ENCODE measurements at places on chromosomes 3 and 15. TPM values are rescaled to one million over a fixed set of nuclear protein-coding genes. Genes with fewer than 3 reads are reported as not detected.

SPRED1 gene
- 4.0 TPM for total RNA-seq

FOXL2NB gene
- total RNA-seq = not detected

BNC1 gene
- not detected for total RNA-seq

CA12 gene
- total RNA-seq = 0.10 TPM

DUOXA2 gene
- not detected for total RNA-seq

WDR93 gene
- not detected for total RNA-seq

DNA sequence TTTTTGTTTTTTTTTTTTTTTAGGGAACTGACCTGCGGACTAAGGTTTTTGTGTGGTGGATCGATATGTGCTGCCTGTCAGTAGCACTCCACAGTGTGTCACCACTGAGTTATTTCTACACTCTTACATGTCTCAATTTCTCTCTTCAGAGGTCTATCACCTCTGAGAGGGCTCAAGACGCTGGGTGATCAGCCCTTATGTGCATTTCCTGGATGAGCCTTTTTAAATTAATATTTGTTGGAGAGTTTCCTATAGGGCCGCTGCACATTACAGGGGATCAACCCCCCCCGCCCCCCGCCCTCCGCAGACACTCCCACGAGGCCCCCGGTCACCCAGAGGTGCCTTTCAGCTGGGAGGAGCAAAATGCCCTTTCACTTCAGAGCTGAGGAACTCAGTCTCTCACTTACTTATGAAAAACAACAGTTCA lies 34.5 kb upstream of the AP4E1 start:
- H3K4me3 ChIP-seq = no peak overlapping the region
- DNase-seq = no peak
- H3K27me3 ChIP-seq = no peaks in the 10 kb centered on the region
- peaks cover 4% of the 10 kb centered on the region for H3K4me1 ChIP-seq

DNA sequence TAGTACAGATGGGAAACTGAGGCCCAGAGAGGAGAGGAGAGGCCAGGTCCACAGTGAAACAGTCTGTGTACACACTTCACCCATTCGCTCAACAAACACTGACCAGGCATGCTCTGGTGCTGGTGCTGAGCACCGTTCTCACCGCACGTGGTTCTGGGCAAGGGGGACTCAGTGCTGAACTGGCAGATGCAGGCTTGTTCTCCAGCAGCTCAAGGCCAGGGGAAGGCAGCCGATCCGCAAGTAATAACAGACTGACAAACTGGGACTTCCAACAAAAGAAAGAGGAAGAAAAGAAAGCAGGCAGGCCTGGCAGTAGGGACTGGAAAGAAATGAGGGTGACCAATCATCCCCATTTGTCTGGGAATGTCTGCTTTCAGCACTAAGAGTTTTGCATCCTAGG lies 25.6 kb upstream of the LINGO1 start:
- no peaks in the 10 kb centered on the region for H3K4me1 ChIP-seq
- H3K27me3 ChIP-seq = peaks cover 29% of the 10 kb centered on the region
- H3K4me3 ChIP-seq = no peak overlapping the region
- DNase-seq = no peak
- no peaks in the 10 kb centered on the region for H3K36me3 ChIP-seq

GRCh38 chr15:98899272-98900021 lies 108.1 kb downstream of the PGPEP1L start:
- DNase-seq = no peak
- no peaks in the 10 kb centered on the region for H3K27me3 ChIP-seq
- H3K27ac ChIP-seq = no peak overlapping the region
- H3K36me3 ChIP-seq = no peaks in the 10 kb centered on the region
- no peak overlapping the region for H3K4me3 ChIP-seq

GRCh38 chr15:27723821-27724220 lies 375.3 kb downstream of the OCA2 start:
- H3K4me3 ChIP-seq = no peak overlapping the region
- H3K36me3 ChIP-seq = no peaks in the 10 kb centered on the region
- no peaks in the 10 kb centered on the region for H3K4me1 ChIP-seq
- no peaks in the 10 kb centered on the region for H3K27me3 ChIP-seq
- H3K27ac ChIP-seq = no peak overlapping the region

GRCh38 chr3:124594581-124594980 lies 135.7 kb upstream of the UMPS start:
- H3K27me3 ChIP-seq = no peaks in the 10 kb centered on the region
- no peak overlapping the region for H3K27ac ChIP-seq
- H3K4me1 ChIP-seq = peaks cover 14% of the 10 kb centered on the region
- H3K4me3 ChIP-seq = no peak overlapping the region
- H3K36me3 ChIP-seq = no peaks in the 10 kb centered on the region
- DNase-seq = no peak

- H3K4me1 ChIP-seq = no peaks in the 10 kb centered on the region
- H3K36me3 ChIP-seq = no peaks in the 10 kb centered on the region
- H3K4me3 ChIP-seq = no peak overlapping the region
- no peak overlapping the region for H3K27ac ChIP-seq
- no peaks in the 10 kb centered on the region for H3K27me3 ChIP-seq
Measured at GRCh38 chr3:42895580-42895868, 10.4 kb upstream of the ZNF662 start.

Measured in gastrocnemius medialis (tissue), 4 donors.